ENCODE measurements at places on chromosomes 12 and 14.

DNA sequence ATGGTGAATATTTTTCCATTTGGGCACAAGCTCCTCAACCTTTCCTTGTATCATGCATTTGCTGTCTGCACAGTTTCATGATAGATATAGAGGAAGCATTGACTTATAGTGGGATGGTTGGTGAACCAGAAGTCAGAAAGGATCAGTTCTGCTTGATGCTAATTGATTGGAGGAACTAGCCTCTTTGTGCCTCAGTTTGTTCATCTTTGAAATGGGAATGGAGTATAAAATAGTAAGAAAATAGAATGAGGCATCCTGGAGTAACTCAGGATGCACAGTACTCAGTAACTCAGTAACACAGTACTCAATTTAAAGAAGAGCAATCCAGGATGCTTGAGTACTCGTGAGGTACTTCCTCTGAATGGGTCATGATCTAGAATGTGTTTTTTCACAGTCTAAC lies 109.5 kb downstream of the UNC79 start:
- no peak for DNase-seq

DNA sequence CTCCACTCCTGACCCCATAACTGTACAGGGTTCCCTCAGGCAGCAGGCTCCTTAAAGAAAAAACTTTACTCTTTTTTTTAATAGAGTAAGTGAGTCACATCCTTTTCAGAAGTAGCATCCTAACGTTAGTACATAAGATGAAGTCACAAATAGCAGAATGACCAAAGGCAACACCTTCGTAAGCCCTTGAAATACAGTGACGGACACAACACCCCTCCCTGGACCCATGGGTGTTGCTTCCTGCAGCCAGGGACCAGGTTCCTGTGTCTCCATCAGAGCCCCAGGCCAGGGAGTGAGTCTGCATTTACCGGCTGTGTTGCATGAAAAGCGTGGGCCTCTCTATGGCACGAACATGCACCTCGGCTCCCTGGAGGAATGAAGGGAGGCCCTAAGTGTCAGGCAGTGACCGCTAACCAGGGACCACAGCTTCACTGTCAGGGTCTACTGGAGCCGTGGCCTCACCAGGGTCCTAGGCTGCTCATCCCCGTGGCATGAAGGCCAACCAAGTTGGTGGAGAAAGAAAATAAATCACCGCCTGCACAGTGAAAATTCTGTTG lies 340.0 kb upstream of the SFSWAP start:
- no peak for DNase-seq

DNA sequence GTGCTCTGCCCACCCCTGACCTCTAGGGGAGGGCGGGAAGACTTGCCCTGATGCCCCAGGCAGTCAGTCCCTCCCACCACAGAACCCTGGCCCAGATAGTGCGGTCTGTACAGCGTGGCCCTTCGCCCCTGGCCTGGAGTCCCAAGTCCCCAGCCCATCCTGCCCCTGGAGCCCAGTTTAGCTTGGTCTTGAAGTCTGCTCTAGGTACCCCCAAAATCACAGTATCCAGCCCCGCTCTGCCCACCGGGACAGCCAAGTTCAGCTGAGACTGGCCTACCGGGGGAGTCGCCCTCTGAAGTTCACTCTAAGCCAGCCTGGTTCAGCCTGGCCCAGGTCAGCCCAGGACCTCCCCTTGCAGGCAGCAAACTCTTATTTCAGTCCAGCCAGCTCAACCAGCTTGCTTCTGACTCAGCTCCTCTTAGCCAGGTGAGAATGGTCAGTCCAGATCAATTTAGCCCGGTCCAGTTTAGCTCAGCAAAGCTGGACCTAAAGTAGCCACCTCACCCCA lies 75.9 kb downstream of the TMEM121 start:
- DNase-seq, result no peak

DNA sequence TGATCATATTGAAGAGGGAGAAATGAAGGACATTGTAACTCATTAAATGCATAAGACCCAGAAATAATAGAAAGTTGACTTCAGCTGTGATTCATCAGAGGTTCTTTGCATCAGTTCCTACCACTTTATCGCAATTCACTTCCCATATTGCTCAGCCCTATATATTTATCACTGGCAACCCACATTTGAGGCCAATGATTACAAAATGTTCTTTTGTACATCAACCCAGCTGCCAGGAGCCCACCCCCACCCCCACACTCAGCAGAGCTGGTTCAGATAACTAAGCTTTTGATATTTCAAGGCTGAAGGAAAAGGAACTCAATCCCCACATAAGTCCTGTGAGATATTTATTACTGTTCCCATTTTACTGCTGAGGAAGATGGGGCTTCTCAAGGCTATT lies 51.2 kb upstream of the TMPO start:
- no peak for DNase-seq

- DNase-seq, result no peak
Observed at GRCh38 chr12:12883369-12884001, 7.9 kb upstream of the GPRC5A start.

- DNase-seq, result no peak
Observed at GRCh38 chr12:62210422-62210821, 49.8 kb upstream of the USP15 start.

DNA sequence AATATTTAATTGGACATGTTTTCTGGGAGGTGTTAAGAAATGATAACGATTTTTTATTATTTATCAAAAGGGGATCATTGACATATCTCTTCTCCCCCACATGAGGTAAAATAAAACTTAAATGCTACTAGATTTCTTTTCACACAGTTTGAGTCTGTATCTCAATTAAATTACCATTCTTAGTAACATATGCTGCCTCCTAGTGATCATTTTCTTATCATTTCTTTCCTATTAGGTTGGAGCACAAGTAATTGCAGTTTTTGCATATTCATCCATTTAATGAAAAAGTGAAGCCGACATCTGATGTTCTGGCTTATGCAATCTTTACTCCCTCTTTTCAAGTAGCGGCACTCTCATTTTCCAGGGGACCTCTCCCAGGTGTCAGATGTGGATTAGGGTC lies 24.9 kb downstream of the PUS7L start:
- no peak for DNase-seq

GRCh38 chr14:23302290-23303225 lies at the start of gene PPP1R3E:
TSS of gene PPP1R3E (minus strand) at chr14:23302859. CDS start at chr14:23302576, 283 bp downstream.
- peak; percentile 80 for DNase-seq

DNA sequence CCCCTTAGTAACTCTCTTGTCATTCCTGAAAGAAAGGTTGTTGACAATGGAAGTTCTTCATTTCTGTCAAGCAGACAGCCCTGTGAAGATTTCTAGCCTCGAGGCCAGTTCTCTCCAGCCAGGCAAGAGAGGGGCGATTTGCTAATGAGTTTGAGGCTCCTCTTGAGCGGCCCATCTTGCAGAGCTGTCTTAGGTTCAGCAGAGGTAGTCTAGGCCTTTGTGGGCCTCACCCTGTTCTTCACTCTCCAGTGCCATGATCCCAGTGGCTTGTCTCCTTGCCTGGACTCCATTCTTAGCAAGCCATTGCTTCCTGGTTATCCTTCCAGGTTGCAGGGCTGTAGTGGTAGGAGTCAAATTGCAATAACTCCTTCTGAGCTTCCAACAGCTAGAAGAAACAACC lies 9.7 kb downstream of the TPH2 start:
- DNase-seq, result no peak

GRCh38 chr12:3275171-3276041 lies 198.2 kb downstream of the TSPAN9 start:
- DNase-seq, result peak; percentile 54

GRCh38 chr14:99874306-99874705 lies 81.1 kb downstream of the EML1 start:
- DNase-seq, result no peak

DNA sequence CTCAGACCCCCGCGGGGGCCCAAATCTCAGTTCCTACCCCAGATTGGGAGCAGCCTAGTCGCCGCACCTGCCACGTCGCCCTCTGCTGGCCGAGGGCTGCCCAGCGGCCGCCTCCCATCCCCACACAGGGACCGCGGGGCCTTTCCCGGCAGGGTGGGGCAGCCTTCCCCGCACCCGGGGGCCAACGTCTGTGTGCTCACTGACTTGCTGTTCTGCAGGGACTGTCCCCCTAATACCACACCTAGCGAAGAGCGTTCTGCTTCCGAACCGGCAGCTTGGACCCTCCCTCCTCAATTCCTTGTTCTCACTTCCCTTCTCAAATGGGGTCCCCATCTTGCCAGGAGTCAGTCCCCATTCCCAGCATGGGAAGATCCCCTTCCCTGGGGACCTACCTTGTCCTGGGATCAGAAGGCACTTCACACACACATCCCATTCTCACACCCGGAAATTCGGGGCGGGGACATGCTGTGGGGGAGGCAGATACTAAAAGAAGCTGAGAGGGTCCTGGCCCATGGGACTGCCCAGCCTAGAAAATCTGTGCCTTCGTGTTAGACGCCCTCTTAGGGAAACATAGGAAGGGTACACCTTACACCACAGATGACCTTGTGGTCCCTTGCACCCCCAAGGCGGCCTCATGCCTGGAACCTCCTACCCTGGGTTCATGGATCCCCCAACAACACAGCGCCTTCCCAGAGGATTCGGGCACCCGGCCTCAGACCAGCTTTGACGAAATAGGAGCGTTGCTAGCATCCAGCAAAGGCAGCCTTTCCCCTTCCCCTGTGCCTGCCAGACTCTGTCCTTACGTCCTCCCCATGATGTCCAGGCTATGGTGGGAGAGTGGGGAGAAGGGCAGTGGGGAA lies 16.4 kb downstream of the ACVRL1 start:
- DNase-seq, result peak; percentile 44

DNA sequence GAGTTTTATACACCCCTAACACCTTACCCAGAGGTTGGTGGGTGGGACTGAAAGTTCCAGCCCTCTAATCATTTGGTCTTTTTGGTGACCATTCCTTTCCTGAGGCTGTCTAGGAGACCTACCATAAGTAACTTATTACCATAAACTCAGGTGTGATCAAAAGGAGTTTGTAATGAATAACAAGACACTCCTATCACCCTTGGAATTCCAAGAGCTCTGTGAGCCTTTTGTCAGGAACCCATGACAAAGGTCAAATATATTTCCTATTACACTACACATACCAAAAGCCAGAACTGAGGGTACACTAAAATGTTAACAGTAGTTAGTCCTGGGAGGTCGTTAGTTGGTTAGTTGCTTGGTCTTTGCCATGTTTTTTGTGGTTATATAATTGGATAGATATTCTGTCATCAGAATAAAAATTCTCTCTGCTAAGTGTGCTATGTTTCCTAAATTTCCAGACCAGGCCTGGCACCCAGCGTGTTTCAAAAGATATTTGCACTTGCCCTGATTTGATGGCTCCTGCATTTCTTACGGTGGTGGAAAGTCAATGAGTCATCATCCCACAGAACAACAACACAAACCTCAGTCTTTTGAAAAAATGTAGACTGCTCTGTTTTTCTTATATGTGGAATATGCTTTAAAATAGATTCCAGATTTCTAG lies 27.0 kb upstream of the AKAP5 start:
- DNase-seq, result no peak

- no peak for DNase-seq
Observed at GRCh38 chr12:65892841-65893251, 68.6 kb downstream of the HMGA2 start.

- peak; percentile 45 for DNase-seq
Observed at GRCh38 chr12:101935890-101936746, 58.7 kb downstream of the DRAM1 start.

- no peak for DNase-seq
Observed at GRCh38 chr12:66725031-66725430, 46.2 kb upstream of the GRIP1 start.
